Calu3 (cell line): ENCODE measurements at places on chromosomes 7 and 10.
A peak's percentile ranks its signal among the peaks of the same experiment; 100 is the strongest.

GRCh38 chr7:87226495-87226894, 7.0 kb upstream of the TMEM243 start:
- no peak for DNase-seq

GRCh38 chr10:28478646-28479045, 54.3 kb upstream of the WAC start:
- no peak for DNase-seq

DNA sequence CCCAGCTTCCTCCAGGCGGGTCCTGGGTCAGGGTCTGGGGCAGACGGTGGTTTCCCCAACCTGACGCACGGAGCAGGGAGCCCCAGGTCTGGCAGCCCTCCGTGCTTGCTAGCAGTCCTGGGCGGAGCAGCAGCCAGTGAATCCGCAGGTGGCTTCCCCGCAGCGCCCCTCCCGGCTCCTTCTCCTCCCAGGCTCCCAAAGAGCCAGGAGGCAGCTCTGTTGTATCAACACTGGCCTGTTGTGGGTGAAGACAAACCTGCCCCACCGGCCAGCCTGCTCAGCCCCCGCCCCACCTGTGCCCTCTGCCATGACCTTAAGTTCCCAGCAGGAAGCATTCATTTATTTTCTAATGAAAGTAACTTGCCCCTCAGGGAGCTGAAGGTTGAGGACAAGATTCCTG, 24.0 kb upstream of the TMEM213 start:
- peak; percentile 64 for DNase-seq

GRCh38 chr10:94963901-94964300, 25.4 kb downstream of the CYP2C9 start:
- DNase-seq = peak; percentile 6

DNA sequence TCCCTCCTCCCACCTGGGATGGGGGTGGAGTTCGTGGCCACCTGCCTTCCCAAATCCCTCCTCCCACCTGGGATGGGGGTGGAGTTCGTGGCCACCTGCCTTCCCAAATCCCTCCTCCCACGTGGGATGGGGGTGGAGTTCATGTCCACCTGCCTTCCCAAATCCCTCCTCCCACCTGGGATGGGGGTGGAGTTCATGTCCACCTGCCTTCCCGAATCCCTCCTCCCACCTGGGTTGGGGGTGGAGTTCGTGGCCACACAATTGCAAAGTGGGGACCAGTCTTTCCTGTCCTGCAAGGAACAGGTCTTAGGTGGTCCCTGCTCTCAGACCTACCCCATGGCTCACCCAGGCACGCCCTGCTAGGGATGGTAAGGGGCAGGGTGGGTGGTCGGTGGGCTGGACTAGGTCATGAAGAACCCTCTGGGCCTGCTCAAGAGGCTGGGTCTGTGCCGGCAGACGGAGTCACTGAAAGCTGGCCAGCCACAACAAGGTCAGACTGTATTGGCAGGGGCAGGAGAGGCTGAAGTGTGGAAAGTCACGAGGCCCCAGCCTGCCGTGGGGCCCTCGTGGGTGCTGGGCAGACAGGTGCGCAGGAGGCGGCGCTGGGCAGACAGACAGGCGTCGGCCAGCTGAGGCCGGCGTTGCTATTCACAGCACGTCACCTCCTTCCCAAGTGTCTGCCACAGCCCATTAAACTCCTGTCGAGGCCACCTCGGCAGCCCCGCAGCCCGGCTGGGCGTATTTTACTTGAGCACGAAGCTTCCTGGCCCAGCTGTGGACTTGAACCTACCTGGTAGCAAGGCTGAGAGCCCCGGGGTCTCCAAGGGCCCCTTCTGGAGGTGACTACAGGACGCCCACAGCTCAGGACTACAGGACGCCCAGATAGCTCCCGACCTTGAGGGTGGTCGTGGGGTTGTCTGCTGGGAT, 4.1 kb downstream of the KNDC1 start:
- DNase-seq = no peak

DNA sequence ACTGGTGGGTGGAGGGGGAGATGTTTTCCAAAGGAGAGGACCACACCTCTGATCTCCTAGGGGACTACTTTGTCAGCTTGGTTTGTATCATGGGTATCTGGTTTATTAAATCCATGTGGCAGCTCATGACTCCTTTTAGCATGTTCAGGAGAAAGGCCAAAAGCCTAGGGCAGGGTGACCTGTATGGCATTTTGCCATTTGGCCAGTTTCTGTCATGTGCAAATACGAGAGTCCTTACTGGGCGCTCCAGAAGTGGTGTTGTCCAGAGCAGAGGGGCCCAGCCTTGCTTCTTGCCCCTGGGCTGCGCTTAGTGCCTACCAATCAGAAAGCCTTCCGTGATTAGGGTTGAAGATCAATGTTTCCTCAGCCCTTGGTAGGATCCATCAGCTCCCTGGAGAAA, 31.0 kb downstream of the ADRA2A start:
- no peak for DNase-seq

DNA sequence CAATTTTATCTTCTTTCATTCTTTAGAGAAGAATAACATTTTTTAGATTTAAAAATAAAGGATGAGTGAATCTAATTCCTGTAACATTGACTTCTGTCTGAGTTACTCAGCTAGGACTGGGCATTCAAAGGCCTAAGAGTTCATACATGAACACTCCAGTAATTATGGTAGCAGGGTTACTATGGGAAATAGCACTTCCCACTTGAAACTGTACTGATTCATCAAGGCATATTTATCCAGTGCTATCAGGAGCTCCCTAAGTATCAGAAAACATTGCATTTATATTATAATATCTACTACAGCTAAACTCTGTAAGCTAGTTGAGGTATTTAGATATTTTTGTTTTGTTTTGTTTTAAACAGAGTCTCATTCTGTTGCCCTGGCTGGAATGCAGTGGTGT, 41.8 kb downstream of the NDUFB2 start:
- no peak for DNase-seq

DNA sequence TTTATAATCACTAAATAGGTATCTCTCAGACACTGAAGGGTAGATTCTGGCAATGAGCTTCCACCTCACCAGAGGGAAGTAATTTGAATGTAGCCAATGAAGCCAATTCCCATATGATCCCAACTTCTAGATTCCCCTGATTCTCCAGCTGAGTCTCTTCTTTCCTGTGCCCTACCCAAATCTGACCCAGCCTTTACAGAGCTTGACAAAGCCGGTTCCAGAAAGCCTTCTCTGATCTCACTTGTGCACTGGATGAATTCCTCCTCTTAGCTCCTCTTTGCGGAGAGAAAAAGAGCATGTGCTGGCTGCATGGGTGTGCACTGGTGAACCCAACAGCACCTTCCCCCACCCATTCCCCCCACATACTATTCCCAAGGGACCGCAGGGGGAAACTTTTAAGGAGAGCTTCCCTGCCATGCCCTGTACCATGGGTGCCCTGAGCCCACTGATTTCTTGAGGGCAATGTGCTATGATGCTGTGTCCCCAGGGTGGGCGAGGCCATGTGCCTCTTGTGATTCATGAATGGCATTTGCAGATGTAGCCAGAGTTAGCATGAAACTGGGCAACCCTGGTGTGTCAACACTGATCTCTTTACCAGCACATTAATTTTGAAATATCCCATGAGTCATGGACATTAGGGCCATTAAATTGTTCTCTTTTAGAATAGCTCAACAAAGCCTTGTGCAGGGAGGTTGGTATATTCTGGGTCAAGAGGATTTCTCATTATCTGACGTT, 50.4 kb upstream of the PLEKHA1 start:
- DNase-seq = no peak
